ENCODE measurements at places on chromosomes 2 and 18.

DNA sequence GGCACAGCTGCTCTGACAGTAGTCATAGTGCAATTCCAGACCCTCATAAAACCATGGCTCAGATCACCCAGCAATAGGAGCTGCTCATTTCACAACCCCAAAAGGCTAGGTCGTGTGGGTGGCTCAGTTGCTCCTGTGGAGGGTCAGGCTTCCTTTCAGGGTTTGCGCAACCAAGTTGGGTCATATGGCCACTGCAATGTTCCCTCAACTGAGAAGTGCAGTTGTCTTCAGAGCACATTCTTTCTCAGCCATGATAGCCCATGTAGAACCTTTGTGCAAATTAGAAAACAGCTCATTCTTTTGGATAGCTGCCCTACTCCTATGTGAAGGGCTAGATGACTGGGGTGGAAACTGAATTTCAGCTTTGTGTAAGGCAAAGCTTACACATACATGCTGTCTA, 3.2 kb downstream of the SERPINB13 start:
- no peak for DNase-seq

- no peak for DNase-seq
Observed at GRCh38 chr2:69087211-69087911, 74.4 kb downstream of the ANTXR1 start.

- DNase-seq: no peak
Observed at GRCh38 chr2:239073745-239074530, 226.1 kb downstream of the TWIST2 start.

- no peak for DNase-seq
Observed at GRCh38 chr2:221429741-221430491, 142.2 kb downstream of the EPHA4 start.

- no peak for DNase-seq
Observed at GRCh38 chr2:108612514-108613183, 78.4 kb downstream of the LIMS1 start.

DNA sequence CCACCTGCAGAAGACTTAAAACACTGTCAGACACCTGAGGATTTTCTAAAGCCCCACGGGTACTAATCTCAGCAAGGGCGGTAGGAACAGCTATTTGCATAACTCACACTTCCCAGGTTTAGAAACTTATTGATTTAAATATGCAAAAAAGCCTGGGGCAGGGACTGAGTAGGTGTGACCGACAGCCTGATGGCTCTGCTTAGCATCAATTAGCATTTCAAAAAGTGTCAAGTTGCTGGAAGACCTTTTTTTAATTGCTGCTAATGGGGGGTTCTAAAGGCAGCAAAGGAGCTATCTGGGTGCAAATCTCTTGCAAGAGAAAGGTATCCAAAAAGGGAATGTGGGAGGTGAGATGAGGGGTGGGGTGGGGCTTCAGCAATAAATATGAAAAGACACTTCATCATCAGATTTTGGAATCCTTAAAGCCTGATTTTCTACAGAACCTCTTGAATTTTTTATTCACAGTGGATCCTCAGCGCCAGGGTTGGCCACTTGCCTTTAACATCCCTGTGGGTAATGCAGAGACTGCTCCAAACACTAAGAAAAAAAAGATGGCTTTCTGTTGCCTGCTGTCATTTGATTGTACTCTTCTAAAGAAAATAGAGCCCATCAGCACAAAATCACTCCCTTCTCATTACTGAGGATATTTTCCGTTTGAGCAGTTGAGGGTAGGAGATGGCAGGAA, 121.1 kb upstream of the RMP24 start:
- no peak for DNase-seq

- no peak for DNase-seq
Observed at GRCh38 chr2:7379799-7380198, 462.6 kb downstream of the RNF144A start.

DNA sequence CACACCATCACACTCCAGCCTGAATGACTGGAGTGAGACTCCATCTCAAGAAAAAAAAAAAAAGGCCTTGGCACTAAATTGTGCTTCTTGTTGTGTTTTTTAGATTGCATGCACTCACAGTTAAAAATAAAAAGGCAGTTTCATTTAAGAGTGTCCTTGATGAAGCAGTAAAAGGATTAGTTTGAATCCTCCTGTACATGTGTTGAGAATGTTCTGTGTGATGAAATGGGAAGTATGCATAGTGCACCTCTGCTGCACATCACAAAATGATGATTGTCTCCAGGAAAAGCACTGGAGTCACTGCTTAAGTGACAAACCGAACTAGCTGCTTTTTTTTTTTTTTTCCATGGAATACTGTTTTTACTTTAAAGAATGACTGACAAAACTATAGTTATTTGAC, 23.1 kb downstream of the DYSF start:
- DNase-seq: no peak

- no peak for DNase-seq
Observed at GRCh38 chr2:187078297-187078696, 229.3 kb upstream of the ZSWIM2 start.

DNA sequence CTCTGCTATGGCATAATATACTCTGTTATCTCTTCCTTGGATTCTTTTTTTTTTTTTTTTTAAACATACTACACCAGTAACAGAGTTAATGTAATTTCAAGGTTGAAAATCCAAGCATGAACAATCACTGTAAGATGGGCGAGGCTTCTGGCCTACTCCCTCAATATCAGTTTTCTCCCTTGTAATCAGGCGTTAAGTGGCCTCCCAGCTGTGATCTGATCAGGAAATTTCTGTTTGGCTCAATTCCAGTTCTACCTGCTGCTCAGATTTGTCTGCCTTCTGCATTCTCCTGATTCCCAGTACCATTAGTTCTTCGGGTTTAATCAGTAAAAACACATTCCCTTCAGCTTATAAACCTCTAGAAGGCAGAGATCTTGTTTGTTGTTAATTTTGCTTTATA, 18.6 kb downstream of the PRKD3 start:
- no peak for DNase-seq

DNA sequence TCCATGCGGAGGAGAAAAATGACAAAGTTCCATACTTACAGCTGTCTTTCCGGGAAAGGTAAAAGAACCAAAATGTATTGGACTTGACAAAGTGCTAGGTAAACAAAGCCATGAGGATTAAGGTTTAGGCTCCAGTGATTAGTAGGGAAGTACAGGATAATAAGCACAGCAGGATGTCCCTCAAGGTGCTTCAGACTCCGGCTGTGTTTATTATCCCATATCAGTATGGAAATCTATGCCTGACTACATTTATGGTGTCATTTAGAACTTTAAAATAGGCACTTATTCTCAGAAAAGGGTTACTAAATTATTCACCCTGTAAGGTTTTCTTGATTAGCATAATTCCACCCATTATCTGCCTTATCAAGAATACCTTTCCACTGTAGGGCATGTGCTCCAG, 136.3 kb upstream of the CCDC68 start:
- no peak for DNase-seq

GRCh38 chr2:79972661-79973060, 331.9 kb downstream of the LRRTM1 start:
- DNase-seq: no peak

DNA sequence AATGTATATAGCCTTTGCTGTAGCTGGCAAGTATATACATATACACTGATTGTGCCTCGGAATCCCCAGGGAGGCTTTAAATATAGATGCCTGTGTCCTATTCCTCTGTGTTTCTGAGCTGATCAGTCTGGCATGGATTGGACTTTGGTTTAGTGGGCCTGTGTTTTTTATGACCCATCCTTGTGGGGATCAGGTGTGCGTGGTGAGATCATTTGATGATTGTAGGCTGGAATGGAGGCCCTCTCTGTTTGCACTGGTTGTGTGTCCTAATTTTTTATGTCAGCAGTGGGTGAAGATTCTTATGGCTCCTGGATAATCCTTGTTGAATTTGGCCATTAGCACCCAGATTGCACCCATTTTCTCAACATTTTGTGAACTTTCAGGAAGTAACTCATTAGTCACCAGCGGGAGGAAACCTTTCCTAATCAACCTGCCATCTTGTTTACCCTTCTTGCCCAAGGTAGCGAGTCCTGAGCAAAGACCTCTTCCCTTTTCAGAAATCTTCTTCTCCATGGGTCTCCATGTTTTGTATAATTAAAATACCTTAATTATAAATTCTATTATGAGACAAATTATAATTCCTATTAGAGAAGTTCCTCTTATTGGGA, 75.8 kb downstream of the UGGT1 start:
- DNase-seq: no peak

- no peak for DNase-seq
Observed at GRCh38 chr2:179376881-179377280, 112.2 kb upstream of the SESTD1 start.

GRCh38 chr18:8406186-8406867, 202.9 kb upstream of the RAB12 start:
- DNase-seq: no peak

GRCh38 chr2:109712746-109713145, 81.4 kb upstream of the RGPD5 start:
- no peak for DNase-seq

- no peak for DNase-seq
Observed at GRCh38 chr2:178397002-178397605, 53.9 kb downstream of the PRKRA start.

DNA sequence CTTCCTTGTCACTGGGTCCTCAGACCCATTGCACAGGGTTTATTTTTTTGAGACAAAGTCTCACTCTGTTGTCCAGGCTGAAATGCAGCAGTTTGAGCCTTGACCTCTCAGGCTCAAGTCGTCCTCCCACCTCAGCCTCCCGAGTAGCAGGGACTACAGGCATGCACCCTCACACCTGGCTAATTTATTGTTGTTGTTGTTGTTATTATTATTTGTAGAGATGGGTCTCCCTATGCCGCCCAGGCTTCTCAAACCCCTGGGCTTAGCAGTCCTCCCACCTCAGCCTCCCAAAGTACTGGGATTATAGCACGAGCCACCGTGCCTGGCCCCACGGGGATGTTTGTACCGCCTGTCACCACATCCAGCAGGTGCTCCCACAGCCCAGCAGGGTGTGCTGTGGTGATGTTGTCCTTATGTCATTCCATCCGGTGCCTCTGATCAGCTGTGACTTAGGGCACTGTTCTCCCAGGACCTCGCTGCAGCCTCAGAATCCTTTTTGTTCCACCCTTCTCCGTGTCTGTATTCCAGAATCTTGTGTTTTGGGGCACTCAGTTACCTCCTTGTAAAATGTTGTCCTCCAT, 182.3 kb downstream of the INO80D start:
- no peak for DNase-seq

DNA sequence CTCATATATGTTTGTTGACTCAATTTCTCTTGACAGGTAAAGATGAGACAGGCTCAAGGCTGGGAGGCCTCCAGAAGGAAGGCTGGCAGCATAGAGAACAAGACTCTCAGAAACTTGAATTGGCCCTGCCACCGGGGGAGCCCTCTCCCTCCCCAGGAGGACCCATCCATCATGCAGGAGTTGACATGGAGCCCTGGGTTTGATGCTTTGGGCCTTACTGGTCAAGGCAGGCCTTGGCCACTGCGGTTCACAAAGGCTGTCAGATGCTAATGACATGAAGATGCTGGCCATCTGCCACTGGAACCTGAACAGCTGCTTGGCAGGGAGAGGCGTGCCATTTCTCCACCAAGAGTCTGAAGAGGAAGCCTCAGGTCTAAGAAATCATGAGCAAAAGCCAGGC, 193.6 kb downstream of the MTCL1 start:
- no peak for DNase-seq

DNA sequence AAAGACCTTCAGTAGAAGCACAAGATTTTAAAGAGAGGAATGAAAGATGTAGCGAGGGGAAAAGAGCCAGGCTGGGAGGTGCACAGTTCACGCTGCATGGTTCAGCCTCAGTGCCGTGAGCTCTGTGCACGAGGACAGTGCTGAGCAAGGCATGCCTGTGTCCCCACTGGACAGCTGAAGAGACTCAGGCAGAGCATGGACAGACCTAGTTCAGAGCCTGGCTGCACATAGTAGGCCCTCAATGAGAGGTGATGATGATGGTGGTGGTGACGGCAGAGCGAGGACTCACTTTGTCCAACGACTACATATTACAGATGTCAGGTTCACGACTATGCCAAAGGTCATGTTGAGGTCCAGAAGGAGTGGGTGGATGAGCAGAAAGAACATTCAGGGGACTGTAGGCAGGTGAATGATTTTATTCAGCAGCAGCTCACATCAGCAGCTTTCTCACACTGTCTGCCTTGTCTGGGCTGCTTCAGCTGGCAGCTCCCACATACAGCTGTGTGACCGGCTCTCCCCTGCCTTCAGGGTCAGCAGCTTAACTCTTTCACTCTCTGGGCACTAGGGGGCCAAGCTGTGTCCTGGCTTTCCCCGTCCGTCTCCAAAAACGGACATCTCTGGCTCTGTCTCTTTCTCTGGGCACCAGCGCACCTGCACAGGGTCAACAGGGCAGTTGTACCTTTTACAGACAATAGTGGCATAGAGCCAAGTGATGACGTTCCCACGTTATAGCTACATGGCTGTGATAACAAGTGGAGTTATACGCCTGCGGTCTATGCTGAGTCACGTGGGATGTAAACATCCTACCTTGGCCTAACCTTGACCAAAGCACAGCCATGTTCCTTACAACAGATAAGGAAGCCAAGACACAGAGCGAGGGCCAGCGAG, 128.8 kb upstream of the MSH6 start:
- no peak for DNase-seq

GRCh38 chr2:200454927-200455801, 54.7 kb downstream of the KCTD18 start:
- no peak for DNase-seq

DNA sequence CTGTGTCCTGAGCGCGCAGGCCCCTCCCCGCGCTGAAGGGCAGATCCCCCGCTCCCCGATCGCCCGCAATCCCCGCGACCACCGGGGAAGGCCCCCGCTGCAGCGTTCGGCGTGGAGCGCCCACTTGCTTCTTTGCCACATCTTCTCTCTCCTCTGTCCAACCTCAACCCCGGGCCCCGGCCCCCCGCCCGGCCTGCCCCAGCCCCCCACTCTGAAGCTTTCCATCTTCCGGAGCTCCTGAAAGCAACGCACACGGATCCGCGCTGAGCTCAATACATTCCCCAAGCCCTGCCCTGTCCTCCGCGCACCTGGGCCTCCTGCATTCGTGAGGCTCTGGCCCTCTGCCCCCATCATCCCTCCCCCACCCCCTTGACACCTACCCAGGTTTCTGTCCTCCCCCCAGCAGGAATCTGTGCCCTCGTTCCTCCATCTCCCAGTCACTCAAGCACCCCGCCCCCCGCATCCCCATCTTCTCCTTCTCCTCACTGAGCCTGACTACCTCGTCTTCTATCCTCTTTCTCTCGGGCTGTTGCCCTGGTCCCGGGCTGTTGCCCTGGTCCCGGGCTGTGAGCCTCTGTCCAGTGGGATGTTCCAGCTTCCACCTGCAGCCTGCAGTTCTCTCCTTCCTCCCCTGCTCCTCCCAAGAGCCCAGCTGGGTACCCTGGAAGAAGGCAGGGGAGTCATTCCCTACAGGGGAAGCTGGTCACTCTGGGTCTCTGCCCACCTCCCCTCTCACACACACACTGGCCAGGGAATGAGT, 7.8 kb downstream of the SPEG start:
- DNase-seq: no peak

- DNase-seq: no peak
Observed at GRCh38 chr2:86476092-86476491, 34.9 kb downstream of the KDM3A start.

- no peak for DNase-seq
Observed at GRCh38 chr2:232460171-232460570, 4.2 kb downstream of the ALPI start.

GRCh38 chr2:197236816-197237215, 73.8 kb downstream of the ANKRD44 start:
- DNase-seq: no peak

GRCh38 chr2:7060631-7061449, 143.6 kb downstream of the RNF144A start:
- DNase-seq: no peak

GRCh38 chr2:182064019-182064778, 78.5 kb downstream of the PPP1R1C start:
- no peak for DNase-seq

Measured in stimulated activated CD8-positive, alpha-beta memory T cell treated with anti-CD3 and anti-CD28 coated beads, Interleukin-2, amount 100 ng/mL, for 1 hour (primary cell).